ENCODE measurements at places on chromosomes 5 and 9.
A peak's percentile ranks its signal among the peaks of the same experiment; 100 is the strongest.

- DNase-seq, result no peak
Observed at GRCh38 chr5:31408814-31409213, 123.1 kb downstream of the DROSHA start.

DNA sequence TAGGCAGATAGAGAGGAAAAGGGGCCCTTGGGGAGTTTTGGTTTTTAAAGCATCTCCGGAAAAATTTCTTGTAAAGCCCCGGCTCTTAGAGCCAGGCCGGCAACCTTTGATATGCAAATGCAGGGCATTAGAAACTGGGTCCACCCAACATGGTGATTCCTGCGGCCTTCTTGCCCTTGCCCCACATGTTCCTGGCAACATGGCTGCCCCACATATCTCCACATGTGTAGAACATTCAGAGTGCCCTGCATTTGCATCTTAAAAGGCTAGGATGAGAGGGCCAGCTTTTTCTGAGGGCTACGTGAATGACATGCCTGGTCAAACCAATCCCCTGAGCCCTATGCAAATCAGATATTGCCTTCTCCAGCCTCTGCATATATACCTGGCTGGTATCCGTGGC, 5.0 kb upstream of the SNAPC3 start:
- no peak for DNase-seq

GRCh38 chr5:117999939-118000549, 988.3 kb downstream of the DTWD2 start:
- no peak for DNase-seq

GRCh38 chr5:10424124-10424731, 17.5 kb upstream of the ROPN1L start:
- peak; percentile 52 for DNase-seq

GRCh38 chr9:84154320-84154719, 173.7 kb downstream of the RMI1 start:
- DNase-seq, result no peak

DNA sequence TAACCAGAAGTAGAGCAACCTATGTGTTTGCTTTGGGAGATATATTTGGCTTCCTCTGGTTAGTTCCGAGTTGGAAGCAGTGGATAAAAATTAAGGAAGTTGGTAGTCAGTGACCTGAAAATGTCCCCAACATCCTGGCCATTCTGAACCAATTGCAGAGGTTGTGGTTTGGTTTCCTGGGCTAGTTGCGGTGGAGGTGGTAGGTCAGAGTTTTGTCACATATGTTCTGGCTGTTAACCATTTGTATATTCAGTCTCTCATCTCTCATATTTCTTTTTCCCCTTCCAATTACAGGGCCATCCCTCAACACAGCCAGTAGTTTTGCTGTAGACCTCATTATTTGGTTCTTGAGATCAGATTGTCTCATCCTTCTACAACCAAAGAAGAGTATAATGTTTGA, 1026.9 kb downstream of the PTPRD start:
- DNase-seq, result no peak

GRCh38 chr5:88269222-88269771, 652 bp upstream of the TMEM161B start:
- DNase-seq, result no peak

GRCh38 chr5:51988634-51989033, 605.4 kb downstream of the ISL1 start:
- no peak for DNase-seq

- no peak for DNase-seq
Observed at GRCh38 chr9:18398038-18398437, 75.9 kb upstream of the ADAMTSL1 start.

DNA sequence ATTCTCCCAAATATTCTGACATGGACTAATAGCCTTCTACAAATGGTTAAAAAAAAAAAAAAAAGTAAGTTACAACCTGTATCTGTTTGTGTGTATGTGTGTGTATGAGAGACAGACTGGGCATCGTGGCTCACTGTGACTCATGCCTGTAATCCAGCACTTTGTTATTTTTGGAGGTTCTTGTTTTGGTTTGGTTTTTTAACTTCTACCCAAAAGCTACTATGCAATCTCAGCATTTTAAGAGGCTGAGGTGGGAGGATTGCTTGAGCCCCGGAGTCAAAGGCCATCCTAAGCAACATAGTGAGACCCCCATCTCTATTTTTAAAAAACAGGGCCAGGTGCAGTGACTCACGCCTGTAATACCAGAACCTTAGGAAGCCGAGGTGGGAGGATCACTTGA, 17.6 kb upstream of the HAVCR1 start:
- no peak for DNase-seq

DNA sequence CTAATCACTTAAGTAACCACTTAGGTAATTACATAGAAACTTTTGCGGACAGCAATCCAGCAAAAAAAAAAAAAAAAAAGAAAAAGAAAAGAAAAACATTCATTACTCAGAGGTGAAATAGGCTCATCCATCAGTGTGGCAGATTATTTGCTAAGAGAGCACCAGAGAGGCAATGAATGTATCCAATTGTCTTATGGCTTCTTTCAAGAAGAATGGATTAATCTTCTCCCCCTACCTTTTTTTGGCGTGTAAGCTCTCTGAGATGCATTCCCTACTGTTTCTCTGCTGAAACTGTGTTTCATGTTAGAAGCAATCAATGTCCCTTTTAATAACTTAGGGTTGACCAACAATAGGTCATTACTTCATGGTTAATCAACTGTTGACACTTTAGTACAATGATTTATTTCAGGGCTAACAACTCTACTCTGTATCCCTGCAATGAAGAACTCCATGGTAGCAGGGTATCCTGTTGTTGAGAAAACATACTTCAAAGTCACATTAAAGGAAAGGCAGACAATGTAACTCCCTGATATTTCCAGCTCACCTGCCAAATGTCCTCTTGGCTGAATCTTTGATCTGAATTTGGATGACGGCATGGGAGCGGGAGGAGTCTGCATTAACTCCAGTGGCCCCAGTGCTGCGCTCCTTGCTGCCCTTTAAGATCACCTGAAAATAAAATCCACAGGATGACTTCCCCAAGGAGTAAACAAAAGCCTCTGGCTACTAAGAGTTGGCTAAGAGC, 57.6 kb downstream of the KIF24 start:
- DNase-seq, result peak; percentile 17

GRCh38 chr9:16309082-16309468, 561.4 kb downstream of the BNC2 start:
- no peak for DNase-seq

GRCh38 chr5:141186897-141187512, at the start of gene PCDHB9:
PCDHB9 (plus strand) TSS chr5:141187161; CDS start chr5:141187319, 158 bp downstream.
- peak; percentile 7 for DNase-seq

DNA sequence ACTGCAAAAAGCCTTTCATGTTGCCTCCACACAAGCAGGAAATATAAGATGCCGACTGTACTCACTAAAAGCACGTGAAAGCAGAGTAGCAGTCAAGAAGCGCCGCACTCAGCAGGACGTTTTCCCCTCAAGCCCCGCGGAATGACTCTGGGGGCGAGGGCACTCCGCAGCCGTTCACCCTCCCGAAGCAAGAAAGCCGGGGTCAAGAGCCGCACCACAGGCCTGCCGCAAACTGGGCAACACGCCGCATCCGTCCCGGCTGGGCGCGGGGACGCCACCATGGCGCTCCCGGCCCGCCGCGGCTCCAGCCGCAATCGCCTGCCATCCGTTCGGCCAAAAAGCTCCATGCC, 364 bp downstream of the RPS6 start:
- DNase-seq, result peak; percentile 62

GRCh38 chr5:112733586-112733985, 4.1 kb upstream of the APC start:
- DNase-seq, result no peak

DNA sequence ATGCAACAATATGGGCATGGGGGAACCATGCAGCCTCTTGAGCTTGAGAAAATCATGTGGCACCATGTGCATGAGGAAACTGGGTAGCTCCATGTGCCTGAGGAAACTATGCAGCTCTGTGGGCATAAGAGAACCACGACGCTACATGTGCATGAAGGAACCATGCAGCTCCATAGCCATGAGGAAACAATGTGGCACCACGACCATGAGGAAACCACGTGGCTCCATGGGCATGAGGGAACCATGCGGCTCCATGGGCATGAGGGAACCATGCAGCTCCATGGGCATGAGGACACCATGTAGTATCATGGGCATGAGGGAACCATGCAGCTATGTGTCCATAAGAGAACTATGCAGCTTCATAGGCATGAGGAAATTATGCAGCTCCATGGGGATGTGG, 140.8 kb downstream of the CAVIN4 start:
- no peak for DNase-seq

DNA sequence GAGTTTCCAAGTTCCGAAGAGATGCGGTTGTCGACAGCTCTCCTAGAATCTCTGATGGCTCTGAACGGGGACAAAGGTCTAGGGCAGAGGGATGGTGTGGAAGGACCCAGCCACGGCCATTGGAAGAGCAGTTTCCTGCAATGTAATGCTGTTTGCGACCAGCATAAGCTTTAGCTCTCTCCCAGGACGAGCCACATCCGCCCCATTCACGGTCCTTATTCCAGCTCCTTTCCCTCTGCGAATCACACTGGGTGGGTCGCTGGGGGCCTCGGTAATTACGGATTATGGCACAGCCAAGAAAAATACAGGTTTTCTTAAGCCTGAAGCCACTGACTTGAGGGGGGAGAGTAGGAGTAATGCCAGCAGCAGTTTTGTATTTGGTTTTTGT, 22.7 kb downstream of the ANXA2R start:
- peak; percentile 64 for DNase-seq
